Placental pericyte (primary cell): ENCODE measurements at places on chromosomes 16 and 17. TPM values are rescaled to one million over a fixed set of nuclear protein-coding genes. Genes with fewer than 3 reads are reported as not detected.

Gene MAPK8IP3
- 38.7 and 65.4 TPM in 2 replicates for total RNA-seq

Gene SLC52A1
- total RNA-seq: 0.14 TPM in 1 of 2 replicates, not detected in the other

Gene DNAI2
- total RNA-seq: not detected in 2 replicates

Gene FBXW10
- total RNA-seq: under 0.01 TPM in 2 replicates

Gene TOP3A
- total RNA-seq: 39.4 and 58.7 TPM in 2 replicates

Gene KIF19
- total RNA-seq: not detected in 2 replicates

Gene E4F1
- 28.0 and 42.5 TPM in 2 replicates for total RNA-seq

Gene KRTAP4-6
- not detected in 2 replicates for total RNA-seq

Gene CHRNE
- total RNA-seq: 0.14 and 0.44 TPM in 2 replicates

Gene MYH1
- not detected in 2 replicates for total RNA-seq
